GM23248 (cell line): ENCODE measurements at places on chromosomes 12 and 14. TPM values are rescaled to one million over a fixed set of nuclear protein-coding genes. Genes with fewer than 3 reads are reported as not detected.
A peak's percentile ranks its signal among the peaks of the same experiment; 100 is the strongest.

E2F7 gene
- polyA plus RNA-seq = 3.7 and 5.7 TPM in 2 replicates

TMEM52B gene
- 0.25 and 0.98 TPM in 2 replicates for polyA plus RNA-seq

MAP1LC3B2 gene
- 8.4 and 9.0 TPM in 2 replicates for polyA plus RNA-seq

GOLT1B gene
- polyA plus RNA-seq = 105 and 108 TPM in 2 replicates

DAO gene
- polyA plus RNA-seq = not detected in 2 replicates

TMTC3 gene
- 32.4 and 35.7 TPM in 2 replicates for polyA plus RNA-seq

SMIM41 gene
- not detected in 2 replicates for polyA plus RNA-seq

MYF5 gene
- not detected in 2 replicates for polyA plus RNA-seq

RASAL1 gene
- polyA plus RNA-seq = not detected in 2 replicates

B3GNT4 gene
- 0.40 and 0.82 TPM in 2 replicates for polyA plus RNA-seq

DNA sequence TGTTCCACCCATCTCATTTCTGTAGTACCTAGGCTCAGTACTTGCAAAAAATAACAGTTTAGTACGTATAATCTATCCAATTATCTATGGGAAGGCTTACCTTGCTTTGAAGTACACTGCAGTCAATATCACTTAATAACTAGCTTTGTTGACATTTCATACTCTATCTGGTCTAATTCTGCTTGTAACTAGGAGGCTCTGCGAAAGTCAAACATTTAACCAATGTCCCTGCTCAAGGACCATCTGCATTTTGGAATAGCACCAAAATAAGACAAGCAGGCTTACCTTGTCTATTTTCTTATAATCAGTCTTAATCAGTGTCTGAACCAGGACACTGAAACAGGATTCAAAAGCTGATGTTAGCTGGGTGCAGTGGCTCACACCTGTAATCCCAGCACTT is 39.9 kb downstream of the SLC25A47 start:
- no peak for DNase-seq

- peak; percentile 92 for DNase-seq
Observed at GRCh38 chr12:12736759-12737676, 19.9 kb downstream of the CDKN1B start.

DNA sequence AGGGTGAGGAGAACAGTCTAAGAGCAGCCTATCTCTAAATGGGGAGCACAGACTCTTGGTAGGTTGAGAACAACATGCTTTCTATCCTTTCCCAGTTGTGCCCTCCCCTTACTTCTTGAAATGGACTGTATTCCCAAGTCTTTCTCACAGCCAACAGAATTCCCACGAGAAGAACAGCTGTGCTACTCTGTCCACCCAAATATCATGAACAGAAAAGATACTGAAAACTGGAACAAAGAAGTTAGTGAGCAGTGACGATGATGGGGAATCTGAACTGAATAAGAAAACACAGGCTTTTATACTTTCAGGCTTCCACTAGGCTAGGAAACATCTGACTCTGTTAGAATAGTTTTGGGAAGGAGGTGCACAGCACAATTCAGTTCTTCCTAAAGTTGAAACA is 3.4 kb downstream of the NACA start:
- no peak for DNase-seq

DNA sequence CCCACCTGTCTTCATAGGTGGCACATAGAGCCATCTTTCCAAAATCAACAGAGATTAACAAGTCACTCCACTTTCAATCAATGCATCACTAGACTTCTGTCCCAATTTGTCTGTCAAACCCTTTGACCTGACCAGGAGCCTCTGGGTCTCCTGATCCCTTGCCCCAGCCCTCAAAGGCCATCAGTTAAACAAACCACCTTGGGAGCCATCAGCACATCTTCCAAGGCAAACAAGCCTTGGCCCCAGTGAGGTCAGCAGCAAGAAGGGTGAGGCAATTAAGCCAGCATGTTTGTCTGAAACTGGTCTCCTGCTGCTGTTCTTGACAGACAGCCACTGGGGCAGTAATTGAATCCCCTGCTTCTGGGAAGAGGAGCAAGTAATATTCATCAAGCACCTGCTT is 742.8 kb upstream of the TBX3 start:
- DNase-seq = no peak

GRCh38 chr12:95658386-95658785 is 107.1 kb upstream of the USP44 start:
- no peak for DNase-seq

DNA sequence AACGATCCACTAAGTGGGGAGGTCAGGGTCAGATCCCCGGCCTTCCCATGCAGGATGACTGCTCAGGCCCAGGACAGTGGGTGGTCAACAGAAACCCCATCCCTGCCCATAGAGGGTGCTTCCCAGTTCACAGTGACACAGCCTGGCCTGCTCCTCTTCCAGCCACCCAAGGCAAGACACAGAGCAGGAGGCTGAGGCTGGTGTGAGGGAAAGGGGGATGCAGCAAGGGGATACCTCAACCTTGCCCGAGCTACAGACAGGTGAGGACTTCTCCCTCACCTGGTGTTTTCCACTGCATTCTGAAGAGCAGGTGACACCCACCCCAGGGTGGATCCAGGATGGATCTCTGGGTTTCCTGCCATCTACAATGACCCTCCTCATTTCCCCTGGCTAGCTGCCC is 106.7 kb downstream of the KIF26A start:
- no peak for DNase-seq

DNA sequence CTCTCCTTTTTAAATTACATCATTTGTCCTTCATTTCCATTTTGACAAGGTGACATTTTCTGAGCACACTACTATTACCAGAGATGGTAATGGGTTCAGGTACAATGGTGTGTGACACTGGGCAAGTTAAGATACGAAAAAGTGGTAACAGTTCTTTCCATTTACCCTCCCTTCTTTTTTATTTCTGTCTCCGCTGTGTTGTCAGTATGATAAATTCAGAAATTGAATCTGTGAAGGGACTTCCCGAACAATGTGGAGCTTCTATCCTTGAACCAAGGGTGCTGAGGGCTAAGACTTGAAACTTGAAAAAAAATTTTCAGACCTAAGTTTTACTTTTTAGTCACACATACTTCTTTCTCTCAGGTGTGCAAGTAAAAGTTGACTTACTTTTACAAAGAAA is 103.7 kb downstream of the ERC1 start:
- no peak for DNase-seq

- DNase-seq = peak; percentile 61
Observed at GRCh38 chr14:42944284-42944683, 1337.6 kb downstream of the LRFN5 start.

- peak; percentile 33 for DNase-seq
Observed at GRCh38 chr12:124668602-124669001, 101.2 kb upstream of the NCOR2 start.

GRCh38 chr12:9651265-9651729 is 18.2 kb upstream of the CLEC2D start:
- peak; percentile 76 for DNase-seq

DNA sequence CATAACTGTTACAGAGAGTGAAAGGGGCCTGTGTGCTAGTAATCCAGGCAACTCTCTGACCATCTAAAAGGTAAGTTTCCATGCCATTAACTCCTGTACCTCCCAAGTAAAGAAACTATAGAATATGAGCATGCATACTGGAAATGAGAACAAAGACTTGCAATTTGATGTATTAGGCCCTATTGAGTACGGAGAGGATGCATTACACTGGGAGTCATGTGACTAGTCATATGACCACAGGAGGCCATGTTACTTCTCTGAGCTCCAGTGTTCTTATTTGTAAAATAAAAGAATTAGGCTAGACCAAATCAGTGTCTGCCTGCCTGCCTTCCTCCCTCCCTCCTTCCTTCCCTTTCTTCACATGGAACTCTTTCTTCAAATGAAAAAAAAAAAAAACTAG is 440.1 kb upstream of the CCDC196 start:
- peak; percentile 47 for DNase-seq

GRCh38 chr14:100655741-100656085 is 68.5 kb upstream of the BEGAIN start:
- no peak for DNase-seq

- DNase-seq = no peak
Observed at GRCh38 chr12:28129031-28129430, 61.2 kb upstream of the CCDC91 start.

DNA sequence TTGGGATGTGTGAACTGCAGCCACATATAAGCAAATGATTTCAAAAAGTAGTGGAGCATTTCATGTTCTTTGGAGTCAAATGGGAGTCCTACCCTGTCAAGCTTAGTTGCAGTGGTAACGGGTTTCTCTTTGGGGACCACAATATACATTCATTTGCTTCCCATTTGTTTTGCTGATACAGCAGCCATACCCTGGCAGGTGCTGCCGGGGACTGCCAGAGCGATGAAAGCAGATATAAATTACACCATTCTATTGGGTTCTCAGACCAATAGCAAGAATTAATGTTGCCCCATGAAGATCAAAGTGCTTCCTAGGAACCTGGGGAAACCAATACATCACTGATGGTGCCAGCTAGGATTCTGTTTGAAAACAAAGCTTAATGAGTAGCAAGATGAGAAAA is 1621.5 kb upstream of the FLRT2 start:
- DNase-seq = no peak

DNA sequence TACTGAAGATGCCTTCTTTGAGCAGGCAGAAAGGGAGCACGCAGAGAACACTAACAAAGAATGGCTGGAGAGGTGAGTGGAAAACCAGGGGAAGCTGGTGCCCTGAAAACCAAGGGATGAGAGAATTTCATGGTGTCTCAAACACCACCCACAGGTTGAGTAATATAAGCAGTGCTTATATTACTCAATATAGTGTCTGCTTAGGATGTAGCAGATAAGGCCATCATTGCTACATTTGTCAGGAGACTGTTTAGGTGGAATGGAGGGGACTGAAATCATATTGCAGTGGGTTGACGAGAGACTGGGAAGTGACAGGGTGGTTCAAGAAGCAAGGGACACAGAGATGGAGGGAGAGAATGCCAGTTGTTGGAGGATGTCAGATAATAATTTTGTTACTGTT is 20.6 kb downstream of the PKP2 start:
- no peak for DNase-seq

DNA sequence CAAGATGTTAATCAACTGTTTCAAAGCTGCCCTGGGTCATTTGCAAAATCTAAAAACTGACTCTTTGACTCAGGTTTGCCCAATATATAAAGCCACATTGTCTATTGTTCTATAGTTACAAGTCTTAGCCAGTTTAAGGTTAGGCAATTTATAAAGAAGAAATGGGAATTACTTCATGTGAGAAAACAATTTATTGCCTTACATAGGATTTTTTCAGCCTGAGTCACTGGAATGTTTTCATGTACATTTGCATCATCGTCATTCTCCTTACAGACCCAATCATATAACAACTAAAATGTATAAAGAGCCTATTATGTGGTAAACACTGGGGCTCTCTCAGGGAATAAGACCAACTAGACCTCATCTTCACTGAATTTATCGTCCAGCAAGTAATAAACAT is 100.3 kb upstream of the PLEKHG7 start:
- DNase-seq = peak; percentile 91

GRCh38 chr12:105504286-105504685 is 173.8 kb downstream of the C12orf75 start:
- no peak for DNase-seq

GRCh38 chr12:100279607-100280244 is 12.7 kb downstream of the SCYL2 start:
- peak; percentile 11 for DNase-seq

DNA sequence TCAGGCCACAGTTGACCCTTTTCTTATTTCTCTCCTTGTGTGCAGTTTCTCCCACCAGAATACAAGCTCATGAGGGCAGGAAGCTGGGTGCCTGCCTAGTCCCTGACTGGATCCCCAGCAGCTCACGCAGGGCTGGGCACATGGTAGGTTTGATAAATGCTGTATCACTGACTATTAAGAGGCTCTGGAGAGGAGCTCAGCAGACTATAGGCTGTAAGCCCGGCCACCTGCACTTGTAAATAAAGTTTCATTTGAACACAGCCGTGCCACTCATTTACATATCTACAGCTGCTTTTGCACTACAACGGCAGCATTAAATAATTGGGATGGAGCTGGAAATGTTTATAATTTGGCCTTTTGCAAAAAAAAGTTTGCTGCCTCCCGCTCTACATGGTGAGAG is 32.0 kb downstream of the CHGA start:
- no peak for DNase-seq

GRCh38 chr14:103854822-103855733 is 7.7 kb upstream of the PPP1R13B start:
- no peak for DNase-seq

- no peak for DNase-seq
Observed at GRCh38 chr12:65694130-65694529, 130.2 kb upstream of the HMGA2 start.

DNA sequence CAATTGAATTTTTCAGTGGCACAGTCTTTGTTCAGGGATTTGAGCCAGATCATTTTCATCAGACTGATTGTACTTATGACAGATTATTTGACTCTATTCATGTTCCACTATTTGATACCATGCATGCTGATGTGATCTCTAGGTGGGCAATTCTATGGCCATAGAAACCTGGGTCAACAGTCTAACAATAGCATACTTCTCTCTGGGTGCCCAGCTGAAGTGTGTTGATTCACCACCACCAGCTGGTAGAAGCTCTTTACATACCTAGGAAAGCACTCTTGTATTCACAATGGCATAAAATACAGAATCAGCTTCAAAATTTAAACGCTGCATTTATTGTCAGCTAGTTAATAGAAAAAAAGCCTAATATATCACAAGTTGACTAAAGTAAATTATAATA is 90.2 kb upstream of the TMTC2 start:
- DNase-seq = no peak

GRCh38 chr12:81221681-81222080 is 143.8 kb downstream of the ACSS3 start:
- peak; percentile 55 for DNase-seq

DNA sequence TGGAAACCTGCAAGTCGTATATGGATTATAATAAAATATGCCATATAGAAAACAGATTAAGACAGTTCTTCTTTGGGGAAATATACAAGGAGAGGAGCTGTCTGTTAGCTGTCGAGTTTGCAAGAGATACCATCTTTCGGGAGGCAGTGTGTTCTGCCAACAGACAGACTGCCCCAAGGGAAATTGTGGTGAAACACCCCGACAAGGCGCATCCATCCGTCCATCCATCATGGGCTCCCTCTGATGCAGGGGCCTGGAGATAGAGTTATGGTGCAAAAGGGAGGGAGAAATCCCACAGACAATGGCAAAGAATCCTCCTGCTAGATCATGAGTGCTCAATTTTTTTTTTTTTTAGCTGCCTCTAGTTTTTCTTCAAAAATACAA is 156.3 kb downstream of the DPF3 start:
- peak; percentile 25 for DNase-seq

- DNase-seq = no peak
Observed at GRCh38 chr12:67450441-67450840, 181.3 kb downstream of the CAND1 start.
